ENCODE measurements at places on chromosomes 4 and X.

- DNase-seq, result no peak
These were observed 24.7 kb upstream of the FRYL start for GRCh38 chr4:48804584-48805301.

DNA sequence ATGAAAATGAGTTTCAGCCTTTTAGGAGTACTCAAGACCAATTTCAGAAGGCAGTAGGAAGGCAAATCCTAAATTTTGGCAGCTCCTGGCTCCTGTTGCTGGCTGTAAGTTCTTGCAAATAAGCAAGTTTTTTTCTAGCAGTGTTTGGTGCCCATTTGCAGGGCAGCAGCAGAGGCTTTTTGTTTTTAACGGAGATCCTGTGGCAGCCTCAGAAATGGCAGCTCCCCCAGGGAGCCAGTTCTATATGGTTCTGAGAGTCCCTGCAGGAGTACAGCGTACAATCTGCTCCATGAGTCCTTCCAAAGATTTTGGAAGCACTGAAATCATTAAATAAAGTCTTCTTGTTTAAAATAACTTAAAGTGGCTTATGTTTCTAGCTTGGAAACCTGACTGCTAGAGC lies 171.9 kb downstream of the NDST4 start:
- no peak for DNase-seq

- DNase-seq, result peak; percentile 29
These were observed 31.5 kb upstream of the RAPGEF2 start for GRCh38 chr4:159071178-159071968.

GRCh38 chrX:56248492-56248891 lies 16.3 kb downstream of the KLF8 start:
- DNase-seq, result peak; percentile 38

DNA sequence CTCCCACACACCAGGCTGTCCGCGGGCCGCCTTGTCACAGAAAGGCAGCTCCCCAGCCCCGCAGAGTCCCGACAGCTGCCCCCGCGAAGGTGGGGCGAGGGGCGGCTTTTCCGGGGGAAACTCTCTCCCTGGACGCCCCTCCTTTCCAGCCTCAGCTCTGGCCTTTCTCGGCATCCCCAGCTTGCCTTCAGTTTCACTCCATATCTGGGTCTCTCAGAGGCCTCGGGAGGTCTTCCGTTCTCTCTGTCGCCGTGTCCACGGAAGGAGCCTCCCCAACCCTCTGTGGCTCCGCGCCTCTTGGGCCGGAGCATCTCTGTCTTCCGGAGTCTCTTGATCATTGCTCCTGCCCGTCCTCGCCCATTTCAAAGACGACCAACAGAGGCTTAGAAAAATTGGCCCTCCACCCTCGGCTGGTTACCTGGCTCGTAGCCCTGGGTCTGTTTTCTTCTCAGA lies 6.1 kb upstream of the MSX1 start:
- no peak for DNase-seq
